ENCODE measurements at places on chromosomes 12 and 14.

GRCh38 chr12:119008691-119009221 lies 27.4 kb downstream of the SRRM4 start:
- no peak for DNase-seq

DNA sequence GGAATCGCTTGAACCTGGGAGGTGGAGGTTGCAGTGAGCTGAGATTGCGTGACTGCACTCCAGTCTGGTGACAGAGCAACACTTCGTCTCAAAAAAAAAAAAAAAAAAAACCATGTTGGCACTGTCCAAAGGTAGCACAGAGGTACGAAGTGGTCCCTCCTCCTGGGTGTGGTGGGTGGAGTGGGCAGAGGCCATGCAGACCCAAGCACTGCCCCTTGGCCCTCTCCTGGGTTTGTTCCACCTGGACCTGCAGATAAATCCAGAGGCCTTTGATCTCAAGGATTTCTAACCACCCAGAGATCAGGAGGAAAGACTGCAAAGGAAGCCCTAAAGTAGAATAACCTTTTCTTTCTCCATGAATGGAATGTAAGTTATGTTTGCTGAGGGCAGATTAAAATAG lies 8.7 kb upstream of the GALNT6 start:
- DNase-seq = no peak

- no peak for DNase-seq
Observed at GRCh38 chr14:93974299-93974698, 2.1 kb downstream of the ASB2 start.

DNA sequence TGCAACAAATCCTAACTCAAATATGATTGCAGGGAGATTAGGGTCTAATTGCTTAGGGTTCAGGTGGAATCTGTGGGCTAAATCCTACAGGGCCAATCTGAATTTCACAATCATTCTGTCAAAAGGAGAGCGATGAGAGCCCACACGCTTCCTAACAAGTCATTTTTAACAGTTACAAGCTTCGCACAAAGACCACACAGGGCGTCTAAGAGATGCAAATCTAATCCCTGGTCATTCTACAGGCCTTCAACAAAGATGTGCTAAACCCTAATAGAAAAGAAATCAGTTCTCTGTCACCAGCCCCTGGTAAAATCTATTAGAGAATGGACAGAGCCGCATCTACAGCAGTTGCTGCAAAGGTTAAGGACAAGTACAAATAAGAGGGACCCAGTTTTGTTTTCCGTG lies 15.3 kb downstream of the NKX2-1 start:
- DNase-seq = no peak
